Stimulated activated CD4-positive, alpha-beta T cell treated with anti-CD3 and anti-CD28 coated beads, Interleukin-1b, Interleukin-23, amount 100 ng/mL, for 1 hour (primary cell): ENCODE measurements at places on chromosomes 5 and 9.

DNA sequence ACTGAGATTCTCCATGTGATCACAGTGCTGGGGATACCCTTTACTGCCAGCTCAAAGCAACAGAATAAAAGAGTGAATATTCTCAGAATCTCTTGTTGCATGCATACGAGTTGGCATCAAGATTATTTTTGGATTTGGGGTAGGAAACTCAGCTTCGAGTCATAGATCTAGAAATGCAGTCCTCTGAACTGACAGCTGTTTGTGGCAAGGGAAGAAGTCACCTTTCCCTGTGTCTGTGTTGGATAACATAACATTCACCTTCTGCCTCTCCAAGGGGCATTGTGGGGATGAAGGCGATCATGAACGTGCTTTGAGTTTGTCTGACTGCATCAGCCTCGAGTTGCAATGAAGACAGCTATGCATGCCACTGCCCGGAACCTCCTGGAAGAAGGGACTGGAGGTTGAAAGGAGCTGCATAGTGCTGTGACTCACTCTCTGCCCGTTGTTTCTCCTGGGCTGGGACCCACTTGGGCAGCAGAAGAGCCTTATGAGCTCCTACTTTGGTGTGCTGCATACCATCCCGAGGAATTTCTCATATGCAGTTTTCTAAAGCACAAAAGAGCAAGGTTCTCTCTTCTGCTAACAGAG is 231.7 kb downstream of the ARHGAP26 start:
- DNase-seq = no peak

- no peak for DNase-seq
These were observed 25.8 kb upstream of the CAMK4 start for GRCh38 chr5:111198281-111198966.

DNA sequence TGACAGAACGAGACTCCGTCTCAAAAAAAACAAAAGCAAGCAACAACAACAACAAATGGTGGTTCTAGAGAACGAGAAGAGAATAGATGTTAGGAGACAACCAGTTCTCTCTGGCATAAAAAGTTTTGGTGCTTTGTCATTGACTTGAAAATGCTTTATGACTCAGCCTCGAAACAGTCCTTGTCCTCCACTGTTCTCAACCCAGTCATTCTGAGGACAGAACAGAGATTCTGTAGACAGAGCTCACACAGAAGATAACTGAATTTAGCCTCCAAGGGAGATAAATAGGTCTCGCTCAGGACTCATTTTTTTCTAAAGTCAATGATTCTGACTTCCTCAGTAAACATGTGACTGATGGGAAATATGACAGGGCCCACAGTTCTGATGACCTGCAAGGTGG is 76.0 kb upstream of the FSTL4 start:
- DNase-seq = no peak

DNA sequence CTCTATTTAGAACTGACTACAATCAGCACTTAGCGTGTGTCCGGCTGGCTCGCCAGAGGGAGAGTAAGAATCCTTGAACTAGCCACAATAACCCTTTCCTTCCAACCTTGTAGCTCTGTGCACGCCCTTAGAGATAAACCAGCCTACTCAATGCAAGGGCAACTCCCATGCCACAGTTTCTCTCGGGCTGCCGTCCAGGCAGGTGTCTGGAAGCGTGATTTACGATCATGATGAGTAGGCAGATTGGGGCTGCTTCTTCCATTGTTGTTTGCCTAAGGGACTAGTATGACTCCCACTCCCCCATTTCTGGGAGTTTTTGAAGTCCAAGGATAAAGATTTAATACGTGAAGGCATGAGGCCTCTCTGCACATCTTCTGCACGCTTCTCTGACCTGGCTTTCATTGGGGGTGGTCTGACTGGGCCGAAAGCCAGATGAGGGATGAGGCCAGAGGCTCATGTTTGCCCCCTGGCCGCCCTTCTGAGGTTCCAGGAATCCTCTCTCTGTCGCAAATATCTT is 134.0 kb upstream of the MYO10 start:
- no peak for DNase-seq

GRCh38 chr5:133612249-133612860 is at the start of gene FSTL4:
TSS of gene FSTL4 (minus strand) at chr5:133612541.
- DNase-seq = no peak

- DNase-seq = no peak
These were observed 11.0 kb upstream of the CEL start for GRCh38 chr9:133050781-133051180.

DNA sequence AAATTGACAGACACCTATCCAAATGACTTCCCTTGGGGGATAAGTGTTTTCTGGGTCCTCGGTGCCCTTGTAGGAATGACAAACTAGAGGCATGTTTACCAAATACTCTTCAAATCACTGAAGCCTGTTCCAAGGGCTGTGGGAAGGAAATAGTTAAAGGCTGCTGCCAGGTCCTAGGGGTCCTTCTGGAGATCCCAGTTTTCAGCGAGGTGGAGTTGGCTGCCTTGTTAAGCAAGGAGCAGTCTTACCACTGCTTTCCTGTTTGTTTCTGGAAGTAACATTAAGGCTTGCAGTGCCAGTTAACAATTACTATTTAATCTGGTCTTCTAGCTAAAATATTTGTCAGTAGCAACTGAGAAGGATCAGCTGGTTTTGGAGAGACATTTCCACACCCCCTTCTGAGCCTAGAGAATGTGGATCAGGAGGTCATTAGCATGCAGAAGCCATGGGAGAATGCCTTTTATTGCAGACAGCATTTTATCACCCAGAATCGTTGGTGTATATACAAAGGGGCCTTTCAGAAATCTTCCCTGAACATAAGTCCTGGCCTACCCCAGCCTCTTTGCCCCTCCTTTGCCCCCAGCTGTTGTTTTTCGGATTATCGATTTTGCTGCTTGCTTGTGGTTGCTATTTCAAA is 238.8 kb downstream of the DMAC1 start:
- DNase-seq = no peak

DNA sequence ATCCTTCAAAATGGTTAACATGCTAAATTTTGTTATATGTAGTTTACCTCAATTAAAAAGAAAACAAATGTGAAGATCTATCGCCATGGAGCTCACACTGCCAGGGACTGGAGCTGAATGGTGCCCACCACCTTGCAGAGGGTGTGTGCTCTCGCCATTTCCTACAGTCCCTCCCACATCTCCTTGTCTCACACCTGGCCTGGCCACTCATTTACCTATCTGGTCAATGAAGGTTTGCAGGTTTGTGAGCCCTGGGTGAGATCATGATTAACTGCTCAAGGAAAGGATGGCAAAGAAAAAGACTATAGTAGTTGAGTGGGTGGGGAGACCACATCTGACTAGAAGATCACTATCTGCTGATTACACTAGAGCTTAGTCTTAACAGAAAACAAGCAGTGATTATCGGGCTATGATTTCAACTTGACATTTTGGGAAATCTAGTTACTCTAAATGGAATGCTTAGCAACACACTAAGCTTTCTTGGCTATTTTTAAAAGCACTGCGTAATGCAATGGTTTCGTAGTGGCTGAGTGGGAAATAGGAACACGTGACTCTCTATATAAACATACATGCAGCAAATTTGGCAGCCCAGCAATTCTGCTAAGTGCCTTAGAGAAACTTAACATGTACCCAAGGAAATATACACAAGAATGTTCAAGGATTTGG is 27.3 kb downstream of the PUM3 start:
- DNase-seq = no peak

DNA sequence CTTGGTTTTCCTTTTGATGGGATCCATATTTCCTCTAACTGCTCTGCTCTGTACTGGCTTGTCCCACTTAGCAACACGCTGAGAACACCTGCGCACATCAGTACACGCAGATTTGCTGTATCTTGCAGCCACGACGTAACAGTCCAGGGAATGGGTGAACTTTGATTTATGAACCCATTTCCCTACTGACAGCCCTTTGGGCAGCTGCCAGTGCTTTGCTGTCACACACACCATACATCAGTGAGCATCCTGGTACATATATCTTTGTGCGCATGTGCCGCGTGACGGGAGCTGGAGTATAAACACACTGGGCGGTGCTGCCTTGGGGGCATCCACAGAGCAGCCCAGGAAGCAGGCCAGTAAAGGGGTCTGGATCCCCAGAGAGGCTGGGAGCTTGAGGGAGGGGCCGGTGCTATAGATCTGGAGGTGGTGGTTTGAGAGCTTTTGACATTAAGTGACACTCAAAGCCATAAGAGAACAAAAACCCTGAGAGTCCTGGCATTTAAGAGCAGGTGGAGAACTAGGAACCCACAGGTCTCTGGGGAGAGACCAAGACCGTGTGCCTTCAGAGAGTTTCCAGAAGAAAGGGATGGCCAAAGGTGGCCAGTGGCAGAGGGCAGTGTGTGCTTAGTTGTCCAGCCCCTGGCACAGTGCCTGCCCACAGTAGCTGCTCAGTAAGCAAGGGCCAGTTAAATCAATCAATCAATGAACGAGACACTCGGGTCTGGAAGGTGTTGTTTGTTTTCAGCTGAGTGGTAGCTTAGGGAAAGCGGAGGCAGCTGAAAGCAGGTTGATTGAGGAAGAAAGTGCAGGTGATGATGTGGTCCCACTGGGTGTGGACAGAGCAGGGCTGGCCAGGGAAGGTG is 53.7 kb downstream of the LMX1B start:
- no peak for DNase-seq

DNA sequence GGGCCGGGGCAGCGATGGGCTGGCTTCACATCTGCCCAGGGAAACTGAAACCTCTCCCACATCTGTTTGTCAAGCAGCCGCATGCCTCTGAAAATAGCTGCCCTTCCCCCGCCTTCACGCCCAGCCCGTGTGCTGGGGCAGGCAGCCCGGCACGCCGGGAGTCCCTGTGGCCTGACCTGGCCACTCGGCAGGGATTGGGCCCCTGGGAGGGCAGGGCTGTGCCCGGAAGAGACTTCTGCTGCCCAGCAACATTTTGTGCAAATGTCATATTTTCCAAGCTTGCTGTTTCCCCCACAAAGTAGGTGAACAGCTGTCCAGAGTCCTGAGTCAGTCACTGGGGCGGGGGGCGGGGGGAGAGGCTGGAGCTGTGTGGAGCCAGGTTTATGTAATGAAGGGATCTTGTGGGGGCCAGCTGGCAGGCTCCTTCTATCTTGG is 8.2 kb downstream of the COL27A1 start:
- no peak for DNase-seq

DNA sequence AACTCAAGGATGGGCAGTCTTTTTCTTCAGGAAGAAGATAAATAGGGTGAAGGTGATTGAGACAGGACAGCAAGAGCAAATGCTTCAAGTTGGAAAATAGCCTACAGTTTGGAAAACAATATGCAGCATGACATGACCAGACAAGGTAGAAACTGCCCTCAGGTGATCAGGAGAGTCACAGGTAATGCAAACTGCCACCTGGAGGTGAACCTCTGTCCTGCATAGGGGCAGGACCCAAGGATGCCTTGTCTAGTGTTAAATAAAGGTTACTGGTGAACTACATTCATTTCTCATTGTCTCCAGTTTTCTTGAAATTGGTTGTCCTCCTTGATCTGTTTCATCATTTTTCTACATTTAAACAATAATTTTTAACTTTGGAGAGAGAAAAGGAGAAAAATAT is 232.1 kb downstream of the SEMA5A start:
- no peak for DNase-seq

DNA sequence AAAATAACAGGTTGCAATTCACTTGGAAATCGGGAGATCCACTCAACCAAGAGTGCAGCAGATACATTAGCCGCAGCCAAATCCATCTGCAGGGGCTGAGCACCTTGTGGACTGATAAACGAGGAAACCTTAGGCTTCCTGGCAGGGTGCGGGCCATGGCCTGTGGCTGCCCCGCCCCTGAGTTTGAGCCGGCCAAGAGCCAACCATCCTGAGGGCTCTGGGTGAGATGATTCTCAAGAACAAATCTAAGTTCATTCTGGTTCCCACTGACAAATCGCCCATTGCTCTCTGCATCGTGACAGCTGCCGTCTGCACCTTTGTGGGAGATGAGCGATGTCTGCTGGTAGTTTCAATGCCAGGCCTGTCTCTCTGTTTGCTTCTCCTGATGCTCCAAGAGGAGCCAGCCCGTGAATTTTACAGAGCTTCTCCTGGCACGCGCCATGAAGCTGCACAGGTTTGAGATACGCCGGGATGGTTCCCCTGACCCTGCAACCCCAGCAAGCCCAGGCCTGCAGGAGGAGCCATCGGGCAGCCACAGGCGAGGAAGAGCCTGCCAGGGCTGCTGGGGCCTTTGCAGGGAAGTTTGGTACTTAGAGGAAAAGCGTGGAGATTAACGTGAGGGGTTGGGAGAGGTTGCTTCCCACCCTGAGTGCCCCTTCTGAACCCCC is 154.0 kb downstream of the OLFM1 start:
- DNase-seq = no peak

- no peak for DNase-seq
These were observed 18.8 kb downstream of the HBEGF start for GRCh38 chr5:140327589-140327988.

- DNase-seq = no peak
These were observed 470.6 kb downstream of the PRDM9 start for GRCh38 chr5:23977997-23978396.

GRCh38 chr9:114196979-114197622 is 41.8 kb downstream of the COL27A1 start:
- DNase-seq = no peak

GRCh38 chr5:172347496-172348052 is 64.0 kb upstream of the UBTD2 start:
- DNase-seq = no peak

GRCh38 chr5:39426051-39426745 is 1.4 kb upstream of the DAB2 start:
- no peak for DNase-seq

GRCh38 chr9:82680179-82680935 is 382.6 kb downstream of the RASEF start:
- no peak for DNase-seq

DNA sequence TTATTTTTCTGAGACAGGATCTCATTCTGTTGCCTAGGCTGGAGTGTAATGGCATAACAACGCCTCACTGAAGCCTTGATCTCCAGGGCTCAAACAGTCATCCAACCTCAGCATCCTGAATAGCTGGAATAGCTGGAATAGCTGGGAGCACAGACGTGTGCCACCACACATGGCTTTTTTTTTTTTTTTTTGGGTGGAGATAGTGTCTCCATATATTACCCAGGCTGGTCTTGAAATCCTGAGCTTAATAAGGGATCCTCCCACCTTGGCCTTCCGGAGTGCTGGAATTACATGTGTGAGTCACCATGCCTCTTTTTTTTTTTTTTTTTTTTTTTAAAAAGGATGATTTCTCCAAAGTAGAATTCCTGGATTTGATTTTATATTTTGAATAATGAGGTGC is 60.7 kb downstream of the NSD1 start:
- no peak for DNase-seq

- no peak for DNase-seq
These were observed 375.6 kb downstream of the OSTF1 start for GRCh38 chr9:75463871-75464270.

- no peak for DNase-seq
These were observed 6.1 kb upstream of the PRR16 start for GRCh38 chr5:120457839-120458507.

DNA sequence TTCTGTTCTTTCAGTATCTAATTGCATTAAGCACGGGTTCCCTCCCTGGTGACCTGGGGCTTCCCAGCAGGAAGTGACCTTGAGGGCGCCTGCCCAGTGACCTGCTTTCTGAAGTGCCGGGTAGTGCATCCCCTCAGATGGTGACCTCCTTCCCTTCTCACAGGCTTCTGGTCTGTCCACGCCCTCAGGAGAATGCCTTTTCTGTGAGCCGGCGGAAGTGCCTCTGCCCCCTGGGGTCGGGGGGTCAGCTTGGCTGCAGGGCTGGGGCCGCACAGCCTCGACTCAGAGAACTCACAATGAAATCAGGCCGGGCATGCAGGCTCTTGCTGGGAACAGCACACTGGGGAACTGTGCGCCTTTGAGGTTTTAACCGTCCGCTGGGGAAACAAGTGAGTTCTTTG is 124.5 kb upstream of the PHYKPL start:
- DNase-seq = no peak
